A172 (cell line): ENCODE measurements at places on chromosomes 4 and X. TPM values are rescaled to one million over a fixed set of nuclear protein-coding genes. Genes with fewer than 3 reads are reported as not detected.
A peak's percentile ranks its signal among the peaks of the same experiment; 100 is the strongest.

- no peak for DNase-seq
These were observed 241.4 kb downstream of the UGT8 start for GRCh38 chr4:114839986-114840385.

DNA sequence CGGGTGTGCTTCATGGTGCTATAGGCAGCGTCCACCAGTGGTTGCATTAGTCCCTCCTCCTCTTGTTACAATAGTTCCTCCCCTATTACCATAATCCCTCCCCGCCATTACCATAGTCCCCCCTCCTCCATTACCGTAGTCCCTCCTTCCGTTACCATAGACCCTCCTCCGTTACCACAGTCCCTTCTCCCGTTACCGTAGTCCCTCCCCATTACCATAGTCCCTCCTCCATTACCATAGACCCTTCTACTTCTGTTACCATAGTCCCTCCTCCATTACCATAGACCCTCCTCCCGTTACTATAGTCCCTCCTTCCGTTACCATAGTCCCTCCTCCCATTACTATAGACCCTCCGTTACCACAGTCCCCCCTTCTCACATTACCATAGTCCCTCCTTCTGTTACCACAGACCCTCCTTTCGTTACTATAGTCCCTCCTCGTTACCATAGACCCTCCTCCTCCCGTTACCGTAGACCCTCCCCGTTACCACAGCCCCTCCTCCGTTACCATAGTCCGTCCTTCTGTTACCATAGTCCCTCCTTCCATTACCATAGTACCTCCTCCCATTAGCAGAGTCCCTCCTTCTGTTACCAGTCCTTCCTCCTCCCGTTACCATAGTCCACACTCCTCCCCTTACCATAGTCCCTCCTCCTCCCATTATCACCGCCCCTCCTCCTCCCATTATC, 129.6 kb downstream of the DHRSX start:
- no peak for DNase-seq

GRCh38 chr4:174434455-174434854, 87.8 kb downstream of the HPGD start:
- DNase-seq: no peak

DNA sequence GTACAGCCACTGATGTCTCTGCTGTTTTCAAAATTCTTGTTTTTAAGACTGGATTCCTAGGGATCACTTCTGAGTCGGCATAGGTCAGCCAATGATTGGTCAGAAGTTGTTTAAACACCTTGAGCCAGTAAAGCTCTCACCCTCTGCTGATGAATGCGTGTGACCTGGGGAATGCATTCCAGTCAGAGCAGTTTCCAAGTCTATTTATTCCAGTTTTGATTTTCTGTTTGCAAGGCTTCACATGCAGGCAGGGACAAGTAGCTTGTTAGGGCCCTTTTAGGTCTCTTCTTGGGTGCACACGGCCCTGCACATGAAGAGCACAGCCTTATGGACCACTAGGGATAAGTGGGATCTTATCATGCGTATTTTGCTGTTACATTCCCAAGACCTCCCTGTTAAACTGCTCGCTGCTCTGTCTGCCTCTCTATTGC, 47.0 kb downstream of the KLHL15 start:
- DNase-seq: no peak

The DAPP1 gene
- total RNA-seq: not detected in 2 replicates

- DNase-seq: peak; percentile 76
These were observed 34.1 kb downstream of the HTRA3 start for GRCh38 chr4:8303485-8304281.

The PPP4R3C gene
- not detected in 2 replicates for total RNA-seq

The YY2 gene
- total RNA-seq: 4.1 and 4.3 TPM in 2 replicates

DNA sequence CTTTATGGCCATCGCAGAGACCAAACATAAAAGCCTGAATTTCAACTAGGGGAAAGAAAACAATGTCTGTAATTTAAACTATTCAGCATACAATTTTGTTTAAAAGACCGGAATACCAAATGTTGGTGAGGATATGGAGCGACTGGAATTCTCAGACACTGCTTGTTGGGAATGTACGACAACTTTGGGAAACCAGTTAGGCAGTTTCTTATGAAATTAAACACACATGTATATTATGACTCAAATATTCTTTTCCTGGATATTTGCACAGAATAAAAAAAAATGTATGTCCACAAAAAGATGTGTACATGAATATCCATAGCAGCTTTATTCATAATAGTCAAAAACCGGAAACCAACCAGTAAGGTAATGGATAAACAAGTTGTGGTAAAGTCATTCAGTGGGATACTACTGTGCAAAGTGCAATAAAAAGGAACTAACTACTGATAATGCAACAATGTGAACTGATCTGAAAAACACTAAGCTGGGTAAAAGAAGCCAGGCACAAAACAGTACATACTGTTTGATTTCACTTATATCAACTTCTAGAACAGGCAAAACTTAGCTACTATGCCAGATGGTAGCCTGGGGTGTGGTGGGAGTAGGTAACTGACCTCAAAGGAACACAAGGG, 152.7 kb upstream of the FTHL17 start:
- DNase-seq: no peak

- no peak for DNase-seq
These were observed 482.3 kb downstream of the TRAM1L1 start for GRCh38 chr4:116603096-116603495.

The GAGE12H gene
- not detected in 2 replicates for total RNA-seq

The SSX2B gene
- total RNA-seq: not detected in 2 replicates

- no peak for DNase-seq
These were observed 80.1 kb upstream of the SHOX start for GRCh38 chrX:550514-550913.

- DNase-seq: peak; percentile 7
These were observed 20.0 kb downstream of the EMCN start for GRCh38 chr4:100497791-100498190.

The NHSL2 gene
- not detected in 2 replicates for total RNA-seq

- DNase-seq: no peak
These were observed 54.8 kb downstream of the ZFX start for GRCh38 chrX:24204331-24204730.

The AREG gene
- not detected in 2 replicates for total RNA-seq

GRCh38 chrX:36407836-36408235, 488.3 kb downstream of the CFAP47 start:
- no peak for DNase-seq

DNA sequence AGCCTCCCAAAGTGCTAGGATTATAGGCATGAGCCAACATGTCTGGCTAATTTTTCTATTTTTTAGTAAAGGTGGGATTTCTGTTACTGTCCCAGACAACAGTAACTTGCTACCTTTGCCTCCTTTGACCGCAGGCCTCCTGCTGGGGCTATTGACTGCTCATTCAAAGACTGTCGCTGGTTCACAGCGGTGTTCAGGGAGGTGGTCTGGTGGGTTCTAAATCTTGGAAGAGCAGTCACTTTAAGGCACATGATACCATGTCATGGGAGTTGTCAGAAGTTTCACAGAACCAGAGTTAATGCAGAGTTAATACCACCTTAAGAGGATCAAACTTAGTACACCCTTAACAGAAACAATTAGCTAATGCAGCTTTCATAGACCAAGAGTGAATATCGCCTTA, 3.8 kb downstream of the ASMT start:
- no peak for DNase-seq

DNA sequence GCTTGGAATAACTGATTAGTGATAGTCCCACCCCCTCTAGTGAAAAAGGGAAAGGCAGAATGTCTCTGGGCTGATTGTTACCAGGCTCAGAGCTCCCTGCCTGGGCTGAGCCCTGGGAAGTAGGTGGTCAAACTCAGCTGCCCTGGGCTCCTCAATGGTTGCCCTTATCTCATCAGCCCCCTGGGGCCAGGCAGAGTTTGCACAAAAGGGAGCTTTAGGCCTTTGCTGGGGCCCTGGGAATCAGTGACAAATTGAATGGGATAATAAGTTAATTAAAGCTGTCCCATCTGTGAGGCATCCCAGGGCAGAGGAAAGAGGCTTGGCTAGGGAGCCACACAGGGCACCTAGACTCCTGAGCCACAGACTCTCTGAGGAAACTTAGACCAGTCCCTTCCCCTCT, 89.0 kb downstream of the EFNB1 start:
- DNase-seq: no peak

DNA sequence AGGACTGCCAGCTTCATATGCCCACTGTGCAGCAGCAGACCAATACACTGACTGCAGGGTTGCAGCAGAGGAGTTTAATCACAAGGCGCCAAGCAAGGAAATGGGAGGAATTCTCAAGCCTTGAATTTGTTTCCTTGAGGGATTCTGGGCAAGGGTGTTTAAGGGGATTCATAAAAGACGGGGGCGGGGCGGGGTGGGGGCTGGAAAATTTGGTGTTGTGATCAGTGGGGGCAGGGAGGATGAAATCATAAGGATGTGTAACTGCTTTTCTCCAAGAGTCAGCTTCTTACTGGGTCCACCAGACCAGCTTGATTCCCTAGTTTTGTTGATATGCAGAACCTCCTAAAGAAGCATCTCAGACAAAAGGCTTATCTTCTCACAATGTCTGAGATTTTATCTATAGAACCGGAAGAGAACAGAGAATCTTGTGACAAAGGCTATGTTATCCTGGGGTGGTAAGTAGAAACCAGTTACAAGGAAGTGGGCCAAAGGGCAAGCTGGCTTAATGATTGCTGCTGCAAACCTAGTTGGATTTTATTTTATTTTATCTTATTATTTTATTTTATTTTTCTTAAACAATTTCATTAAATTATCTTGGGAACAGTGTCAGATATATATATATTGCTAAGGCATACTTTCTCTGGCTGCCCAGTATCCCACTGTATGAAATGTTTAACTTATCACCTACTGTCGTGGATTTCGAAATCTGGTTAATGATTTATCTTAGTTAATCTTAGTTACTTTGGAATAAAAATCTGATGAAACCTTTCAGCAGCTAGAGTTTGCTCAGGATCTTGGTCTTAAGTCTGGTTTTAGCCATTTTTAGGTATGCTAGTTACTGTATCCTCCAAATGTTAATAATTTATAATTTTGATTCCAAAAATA, 276.4 kb downstream of the RPA4 start:
- no peak for DNase-seq

The UGT2B17 gene
- total RNA-seq: not detected in 2 replicates

- DNase-seq: no peak
These were observed 13.3 kb downstream of the OPHN1 start for GRCh38 chrX:68419975-68420374.

The MAGEH1 gene
- total RNA-seq: 8.3 and 10.9 TPM in 2 replicates

- DNase-seq: peak; percentile 5
These were observed 6.9 kb upstream of the HELT start for GRCh38 chr4:185011408-185011807.

DNA sequence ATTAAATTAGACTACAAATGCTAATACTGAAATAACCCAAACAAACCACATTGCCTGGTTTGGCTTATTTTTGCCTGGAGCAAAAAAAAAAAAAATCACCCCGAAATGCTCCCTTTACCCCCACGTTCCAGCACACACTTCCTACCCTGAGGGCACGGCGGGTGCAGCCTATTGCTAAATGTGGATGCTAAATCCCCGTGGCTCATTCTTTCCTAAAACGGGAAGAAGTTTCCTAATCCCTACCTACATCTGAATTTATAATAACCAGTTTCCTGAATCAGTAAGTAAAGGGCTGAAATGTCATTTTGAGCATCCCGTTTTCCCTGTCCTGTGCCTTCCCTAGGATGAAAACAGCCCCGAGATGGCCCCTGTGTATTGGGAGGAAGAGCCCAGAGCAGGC, 97.0 kb downstream of the ABLIM2 start:
- no peak for DNase-seq

DNA sequence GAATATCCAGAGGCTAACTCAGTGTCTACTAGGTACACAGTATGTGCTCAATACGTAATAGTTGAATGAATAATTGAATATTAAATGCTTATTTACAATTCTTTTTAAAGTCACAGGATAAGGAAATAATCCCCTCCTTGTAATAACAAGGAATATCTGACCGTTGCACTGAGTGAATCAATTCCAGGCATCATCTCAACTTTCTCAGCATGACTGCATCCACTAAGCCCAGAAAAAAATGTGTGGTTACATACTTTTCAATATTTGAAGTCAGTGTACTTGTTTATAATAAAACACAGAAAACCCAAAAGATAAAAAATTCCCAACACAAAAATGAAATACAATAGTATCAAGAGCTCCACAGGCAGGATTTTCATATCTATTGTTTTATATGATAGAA, 105.4 kb downstream of the TMEM144 start:
- no peak for DNase-seq

- DNase-seq: no peak
These were observed 459.2 kb downstream of the FAT4 start for GRCh38 chr4:125773931-125774330.

- DNase-seq: no peak
These were observed 338.3 kb upstream of the GALNT7 start for GRCh38 chr4:172830295-172830764.

DNA sequence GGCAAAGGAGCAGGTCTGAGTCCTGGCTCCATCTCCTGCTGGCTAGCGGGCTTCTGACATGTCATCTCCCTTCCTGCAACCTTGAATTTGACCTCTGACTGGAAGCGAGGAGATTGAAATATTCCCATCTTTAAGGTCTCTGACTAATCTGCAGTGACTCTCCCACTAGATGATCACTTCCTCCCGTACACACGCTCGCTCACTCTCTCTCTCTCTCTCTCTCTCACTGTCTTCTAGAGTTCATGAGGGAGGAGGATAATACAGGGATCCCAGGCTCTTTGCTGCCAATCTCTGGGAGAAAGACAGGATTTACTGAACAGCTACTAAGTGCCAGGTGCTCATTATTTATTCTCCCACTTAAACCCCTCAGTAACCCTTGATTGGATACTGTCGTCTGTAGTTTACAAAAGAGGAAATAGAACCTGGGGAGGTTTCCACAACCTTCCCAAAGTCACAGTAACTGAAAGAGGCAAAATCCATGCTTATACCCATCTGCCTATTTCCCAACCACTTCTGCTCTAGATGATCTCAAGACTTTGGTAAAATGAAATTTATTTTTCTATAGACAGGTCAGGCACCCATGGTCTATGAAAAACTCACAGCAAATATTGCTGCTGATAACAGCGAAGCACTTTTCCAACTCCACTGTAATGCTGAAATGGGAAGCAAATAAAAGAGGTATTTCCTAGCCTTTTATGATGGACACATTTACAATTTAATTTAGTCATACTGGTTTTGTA, 193.5 kb upstream of the C1QTNF7 start:
- peak; percentile 78 for DNase-seq

The PAGE5 gene
- 3.0 and 8.1 TPM in 2 replicates for total RNA-seq

- DNase-seq: no peak
These were observed 28.6 kb downstream of the IDS start for GRCh38 chrX:149476513-149476912.

The ZNF718 gene
- not detected in 2 replicates for total RNA-seq

The RENBP gene
- total RNA-seq: 0.62 TPM in 2 replicates

The P2RY10 gene
- not detected in 2 replicates for total RNA-seq

DNA sequence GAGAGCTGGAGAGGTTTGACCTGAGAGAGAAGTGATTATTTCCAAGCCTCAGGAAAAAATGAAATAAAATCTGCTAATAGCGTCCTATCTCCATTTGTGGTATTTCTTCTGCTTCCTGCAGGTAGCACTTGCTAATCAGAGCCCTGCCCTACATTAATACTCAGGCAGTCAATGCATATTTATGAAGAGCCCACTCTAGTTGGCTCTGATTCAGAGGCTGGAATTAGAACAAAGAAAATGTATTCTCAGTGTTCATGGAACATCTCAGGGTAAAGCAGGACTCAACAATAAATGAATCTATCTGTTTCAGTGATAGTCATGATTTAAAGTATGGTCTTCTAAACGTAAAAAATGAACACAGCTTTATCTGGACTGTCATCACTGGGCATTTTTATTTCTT, 1.4 kb upstream of the ATP8A1 start:
- no peak for DNase-seq

The ATP1B4 gene
- total RNA-seq: not detected in 2 replicates

The MID2 gene
- total RNA-seq: 5.7 and 6.7 TPM in 2 replicates
